ENCODE measurements at places on chromosomes 6 and 20.

- no peaks in the 10 kb centered on the region for H3K36me3 ChIP-seq
- no peaks in the 10 kb centered on the region for H3K27me3 ChIP-seq
- H3K4me3 ChIP-seq = no peak overlapping the region
- no peak for DNase-seq
- H3K27ac ChIP-seq = peak overlapping the region; percentile 51
Measured at GRCh38 chr20:49677777-49678758, 35.6 kb downstream of the B4GALT5 start.

DNA sequence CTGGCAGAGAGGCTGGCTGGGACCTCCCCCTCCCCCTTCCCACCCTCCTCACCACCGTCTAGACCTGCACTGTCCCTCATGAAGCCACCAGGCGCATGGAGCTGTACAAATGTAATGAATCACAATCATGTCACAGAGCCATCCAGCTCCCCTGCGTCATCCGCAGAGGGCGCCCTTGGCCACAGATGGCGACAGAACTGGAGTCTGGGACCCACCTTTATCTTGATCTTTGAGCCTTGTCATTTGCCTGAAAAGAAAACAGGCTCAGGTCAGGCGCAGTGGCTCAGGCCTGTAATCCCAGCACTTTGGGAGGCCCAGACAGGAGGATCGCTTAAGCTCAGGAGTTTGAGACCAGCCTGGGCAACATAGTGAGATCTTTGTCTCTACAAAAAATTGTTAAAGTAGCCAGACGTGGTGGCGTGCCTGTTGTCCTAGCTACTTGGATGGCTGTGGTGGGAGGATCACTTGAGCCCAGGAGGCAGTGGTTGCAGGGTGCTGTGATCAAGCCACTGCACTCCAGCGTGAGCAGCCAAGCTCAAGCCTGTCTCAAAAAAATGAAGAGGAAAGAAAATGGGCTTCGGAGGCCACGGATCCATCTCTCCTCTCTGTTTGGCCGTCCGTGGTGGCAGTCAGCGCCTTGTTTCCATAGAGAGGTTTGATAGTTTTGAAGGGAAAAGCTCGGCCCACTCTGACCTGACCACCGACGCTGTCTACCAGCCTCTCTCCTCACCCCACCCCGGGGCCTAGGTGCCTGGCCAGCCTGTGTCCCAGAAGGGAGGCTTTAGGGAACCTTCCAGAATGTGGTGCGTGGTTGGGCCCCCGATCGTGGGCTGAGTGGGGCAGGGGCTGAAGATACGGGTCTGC is 6.2 kb downstream of the COL9A3 start:
- H3K27me3 ChIP-seq = no peaks in the 10 kb centered on the region
- no peak overlapping the region for H3K27ac ChIP-seq
- no peak overlapping the region for H3K4me3 ChIP-seq

GRCh38 chr20:36319356-36320260 is 13.5 kb downstream of the DLGAP4 start:
- H3K4me1 ChIP-seq = no peaks in the 10 kb centered on the region
- DNase-seq = no peak
- H3K36me3 ChIP-seq = no peaks in the 10 kb centered on the region
- H3K27ac ChIP-seq = no peak overlapping the region
- no peaks in the 10 kb centered on the region for H3K27me3 ChIP-seq

GRCh38 chr20:9323622-9324021 is 190.8 kb upstream of the LAMP5 start:
- no peak overlapping the region for H3K4me3 ChIP-seq
- DNase-seq = peak; percentile 27
- no peaks in the 10 kb centered on the region for H3K27me3 ChIP-seq
- H3K27ac ChIP-seq = peak overlapping the region; percentile 22
- H3K4me1 ChIP-seq = peaks cover 34% of the 10 kb centered on the region

DNA sequence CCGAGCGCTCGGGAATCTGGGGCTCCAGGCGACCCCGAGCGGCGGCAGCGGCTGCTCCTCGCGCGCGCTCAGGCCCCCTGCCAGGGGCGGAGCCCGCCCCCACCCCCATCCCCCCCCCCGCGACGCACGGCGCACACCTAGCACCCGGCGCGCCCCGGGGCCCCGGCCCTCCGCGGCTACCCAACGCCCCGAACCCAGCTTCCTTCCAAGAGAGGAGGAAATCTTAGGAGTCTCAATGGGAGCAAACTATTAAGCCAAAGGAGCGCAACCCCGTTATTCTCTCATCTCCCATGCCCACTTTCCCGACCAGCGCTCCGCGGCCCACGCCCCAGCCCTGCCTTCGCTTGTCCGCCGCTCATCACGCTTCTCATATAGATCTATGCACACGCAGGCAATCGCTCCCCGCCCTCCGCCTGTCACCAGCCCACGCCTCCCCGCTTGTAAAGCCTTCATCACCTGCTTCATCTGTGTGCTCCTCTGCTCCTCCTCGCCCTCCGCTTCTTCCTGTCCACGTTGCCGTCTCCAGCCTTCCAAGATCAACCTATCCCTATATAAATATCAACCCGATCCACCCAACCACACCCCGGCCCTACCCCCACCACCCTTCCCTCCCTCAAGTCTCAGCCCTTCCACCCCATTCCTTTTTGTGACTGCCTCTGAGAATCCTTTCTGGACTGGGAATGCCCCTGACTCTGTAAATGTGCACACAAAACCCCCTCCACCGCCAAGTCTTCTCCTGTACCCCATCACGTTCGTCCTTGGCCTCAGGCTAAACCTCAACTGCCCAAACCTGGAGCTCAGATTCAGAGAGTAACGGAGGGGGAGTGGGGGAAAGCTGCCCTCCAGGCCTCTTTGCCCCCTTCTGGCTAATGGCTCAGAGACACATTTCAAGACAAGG is at the start of gene DLK2:
Gene DLK2 (minus strand): TSS at position 18 of the 898 bp plus-strand sequence. CDS start 723 bp downstream, outside the sequence.
- H3K27ac ChIP-seq = no peak within 1 kb of the TSS
- peaks cover 4% of the 10 kb centered on the region for H3K36me3 ChIP-seq
- no peaks in the 10 kb centered on the region for H3K4me1 ChIP-seq
- peak; percentile 35 for DNase-seq

GRCh38 chr6:39313526-39314272 is 520 bp downstream of the KCNK17 start:
- no peaks in the 10 kb centered on the region for H3K36me3 ChIP-seq
- no peaks in the 10 kb centered on the region for H3K4me1 ChIP-seq
- H3K27ac ChIP-seq = no peak overlapping the region
- DNase-seq = no peak

DNA sequence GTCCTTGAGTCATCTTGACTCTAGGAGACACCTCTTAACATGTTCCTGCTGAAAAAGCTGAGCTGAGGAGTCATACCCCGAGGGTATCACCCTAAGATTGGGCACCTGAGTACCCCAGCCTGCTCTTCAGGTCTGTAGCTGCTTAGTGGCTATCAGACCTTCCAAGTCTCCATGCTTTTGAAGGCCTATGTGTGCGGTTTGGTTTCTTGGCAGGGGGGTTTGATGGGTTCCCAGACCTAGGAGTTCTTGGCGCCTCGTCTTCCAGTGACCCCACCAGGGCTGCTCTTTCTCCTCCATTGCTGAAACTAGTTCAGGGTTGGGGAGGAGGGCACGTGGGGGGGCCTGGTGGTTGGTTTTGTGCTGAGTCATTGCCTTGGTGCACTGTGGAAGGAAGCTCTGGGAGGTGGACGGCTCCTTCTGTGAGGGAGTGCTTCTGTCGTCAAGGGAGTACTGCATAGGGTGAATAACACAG is 20.1 kb downstream of the IGF2R start:
- H3K27ac ChIP-seq = no peak overlapping the region
- DNase-seq = peak; percentile 81
- H3K27me3 ChIP-seq = no peaks in the 10 kb centered on the region

GRCh38 chr6:118489990-118490389 is 58.1 kb upstream of the PLN start:
- no peaks in the 10 kb centered on the region for H3K36me3 ChIP-seq
- H3K27ac ChIP-seq = no peak overlapping the region
- H3K27me3 ChIP-seq = no peaks in the 10 kb centered on the region
- no peaks in the 10 kb centered on the region for H3K4me1 ChIP-seq
- H3K4me3 ChIP-seq = no peak overlapping the region

- H3K27me3 ChIP-seq = no peaks in the 10 kb centered on the region
- peaks cover 58% of the 10 kb centered on the region for H3K36me3 ChIP-seq
- no peak overlapping the region for H3K27ac ChIP-seq
- no peak overlapping the region for H3K4me3 ChIP-seq
Measured at GRCh38 chr6:157937916-157938315, 43.7 kb upstream of the SYNJ2 start.

DNA sequence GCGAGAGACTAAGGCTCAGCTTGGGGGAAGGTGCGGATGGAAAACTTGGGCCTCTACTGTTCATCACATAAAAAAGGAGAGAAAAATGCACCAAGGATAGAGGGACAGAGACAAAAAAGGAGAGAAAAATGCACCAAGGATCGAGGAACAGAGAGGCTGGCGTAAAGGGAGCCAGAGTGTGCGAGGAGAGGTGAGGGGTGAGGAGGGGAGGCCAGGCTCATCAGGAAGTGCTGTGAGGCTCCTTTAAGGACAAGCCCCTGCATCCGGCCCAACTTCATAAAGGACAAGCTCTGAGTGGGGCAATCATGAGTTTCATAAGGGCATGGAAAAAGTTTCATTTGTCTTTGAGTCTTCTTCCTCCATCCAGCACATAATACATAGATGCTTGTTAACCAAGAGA is 117.2 kb upstream of the NXT1 start:
- H3K36me3 ChIP-seq = no peaks in the 10 kb centered on the region
- H3K4me1 ChIP-seq = peaks cover 3% of the 10 kb centered on the region
- DNase-seq = no peak
- no peak overlapping the region for H3K4me3 ChIP-seq

DNA sequence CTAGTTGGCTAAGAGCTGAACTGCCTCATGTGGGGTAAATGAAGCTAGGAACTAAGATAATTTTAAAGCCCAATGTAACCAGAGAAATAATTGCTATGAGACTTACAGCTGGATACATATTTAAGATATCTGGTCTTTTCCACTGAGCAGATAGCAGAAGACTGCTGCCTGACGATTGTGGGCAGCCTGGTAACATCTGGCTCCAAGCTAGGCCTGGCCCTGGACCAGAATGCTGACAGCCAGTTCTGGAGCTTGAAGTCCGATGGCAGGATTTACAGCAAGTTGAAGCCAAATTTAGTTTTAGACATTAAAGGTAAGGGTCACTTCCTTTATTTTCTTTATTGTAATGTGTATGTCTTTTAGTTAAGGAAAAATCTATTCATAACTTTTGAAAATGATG is 65.7 kb downstream of the RTN4IP1 start:
- no peaks in the 10 kb centered on the region for H3K36me3 ChIP-seq
- H3K4me1 ChIP-seq = no peaks in the 10 kb centered on the region
- peak; percentile 45 for DNase-seq
- H3K4me3 ChIP-seq = no peak overlapping the region
- H3K27ac ChIP-seq = no peak overlapping the region

DNA sequence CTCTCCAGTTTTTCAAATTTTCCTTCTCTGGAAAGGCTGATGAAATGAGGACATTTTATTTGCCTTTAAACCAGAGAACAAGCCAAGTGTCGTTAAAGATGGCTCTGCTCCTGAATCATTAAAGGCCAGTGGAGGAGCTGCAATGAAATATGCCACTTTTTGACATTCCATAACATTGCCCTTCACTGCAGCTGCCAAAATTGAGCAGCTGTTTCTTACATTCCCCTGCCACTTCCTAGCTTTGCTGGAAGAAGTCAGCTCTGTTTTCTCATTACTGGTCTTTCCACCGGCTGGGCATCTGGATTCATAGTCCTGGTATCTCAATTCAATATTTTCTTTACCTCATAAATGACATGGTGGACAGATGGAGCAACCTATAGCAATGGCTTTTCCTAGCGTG is 45.5 kb upstream of the NRN1 start:
- H3K4me1 ChIP-seq = no peaks in the 10 kb centered on the region
- H3K27me3 ChIP-seq = no peaks in the 10 kb centered on the region
- no peak overlapping the region for H3K27ac ChIP-seq
- no peaks in the 10 kb centered on the region for H3K36me3 ChIP-seq
- DNase-seq = no peak

- H3K4me3 ChIP-seq = no peak overlapping the region
- no peaks in the 10 kb centered on the region for H3K27me3 ChIP-seq
- H3K27ac ChIP-seq = peak overlapping the region; percentile 3
- peak; percentile 68 for DNase-seq
Measured at GRCh38 chr6:128731249-128732165, 151.4 kb upstream of the LAMA2 start.

DNA sequence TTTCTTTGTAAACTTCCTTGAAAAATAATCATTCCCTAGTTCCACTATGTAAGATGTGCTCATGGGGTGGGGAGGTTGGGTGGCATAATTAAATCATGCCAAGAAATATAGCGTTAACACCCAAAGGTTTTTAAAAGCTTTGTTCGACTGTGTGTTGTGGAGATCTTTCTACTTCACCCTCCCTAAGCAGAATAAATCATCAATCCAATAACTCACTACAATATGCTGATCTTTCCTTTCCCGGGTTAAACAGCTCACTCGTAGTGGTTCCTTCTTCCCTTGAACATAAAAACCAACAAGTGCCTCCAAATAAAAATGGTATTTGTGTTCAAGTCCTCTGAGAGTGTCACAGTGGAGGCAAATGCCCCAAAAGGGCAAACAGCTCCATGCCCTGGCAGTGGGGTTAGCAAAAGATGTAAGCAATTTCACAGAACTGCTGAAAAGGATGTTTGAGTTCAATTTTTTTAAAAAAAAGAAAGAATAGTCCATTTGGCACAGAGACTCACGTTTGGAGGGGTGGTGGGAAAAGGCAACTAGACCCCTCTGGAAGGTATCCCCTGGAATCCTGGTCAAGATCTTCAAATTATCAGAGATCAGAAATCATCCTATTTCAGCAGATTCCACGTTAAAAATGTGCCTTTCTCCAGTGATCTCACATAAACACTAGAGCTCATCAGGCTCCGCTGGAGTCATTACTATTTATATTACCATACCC is 99.1 kb downstream of the TFAP2A start:
- no peaks in the 10 kb centered on the region for H3K27me3 ChIP-seq
- no peaks in the 10 kb centered on the region for H3K4me1 ChIP-seq
- no peak overlapping the region for H3K4me3 ChIP-seq
- no peak overlapping the region for H3K27ac ChIP-seq

DNA sequence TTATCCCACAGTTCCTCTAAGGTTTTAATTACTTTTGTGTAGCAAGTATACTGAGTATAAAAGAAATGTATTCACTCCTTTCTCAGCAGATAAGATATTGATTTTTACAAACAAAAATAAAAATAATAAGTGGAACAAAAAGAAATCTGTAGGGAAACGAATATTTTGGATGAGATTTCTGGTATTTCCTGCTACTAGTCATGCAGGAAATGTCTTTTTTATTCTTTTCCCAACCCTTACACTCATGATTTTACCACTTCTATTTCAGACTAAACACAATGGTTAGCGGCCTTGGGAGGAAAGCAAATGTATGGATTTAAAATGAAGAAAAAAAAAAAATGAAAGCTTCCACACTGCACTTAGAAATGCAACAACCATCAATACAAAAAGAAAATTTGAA is 580.5 kb upstream of the MARCKS start:
- no peaks in the 10 kb centered on the region for H3K4me1 ChIP-seq
- no peak for DNase-seq
- H3K27ac ChIP-seq = no peak overlapping the region
- no peaks in the 10 kb centered on the region for H3K27me3 ChIP-seq
- no peaks in the 10 kb centered on the region for H3K36me3 ChIP-seq

GRCh38 chr20:8667306-8667705 is 401.6 kb upstream of the PLCB4 start:
- H3K4me1 ChIP-seq = peaks cover 3% of the 10 kb centered on the region
- DNase-seq = peak; percentile 50
- no peaks in the 10 kb centered on the region for H3K36me3 ChIP-seq
- H3K4me3 ChIP-seq = no peak overlapping the region
- H3K27me3 ChIP-seq = no peaks in the 10 kb centered on the region
- H3K27ac ChIP-seq = no peak overlapping the region
